Activated naive CD4-positive, alpha-beta T cell treated with anti-CD3 and anti-CD28 coated beads, Interleukin-2, amount 50 U/mL, for 16 hours (primary cell): ENCODE measurements at places on chromosomes 1 and 21.

GRCh38 chr1:3846541-3846940 is 10.5 kb downstream of the CEP104 start:
- DNase-seq = no peak

DNA sequence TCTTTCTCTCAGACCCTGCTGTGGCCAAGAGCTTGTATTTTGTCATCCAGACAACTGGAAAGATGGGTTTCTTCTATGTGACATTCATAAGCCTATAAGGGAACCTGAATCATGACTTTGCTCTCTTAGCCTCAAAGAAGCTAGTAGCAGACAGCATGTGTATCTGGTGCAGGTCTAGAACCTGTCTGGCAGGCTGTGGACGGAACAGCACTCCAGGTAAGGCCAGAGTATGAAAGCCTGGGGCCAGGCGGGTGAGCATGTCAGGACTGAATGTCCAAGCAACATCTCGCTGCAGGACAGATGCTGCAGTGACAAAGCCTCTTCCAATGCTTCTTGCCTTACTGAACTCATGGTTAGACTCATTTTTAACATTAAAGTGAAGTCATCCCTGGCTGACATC is 32.8 kb downstream of the AKNAD1 start:
- DNase-seq = no peak

DNA sequence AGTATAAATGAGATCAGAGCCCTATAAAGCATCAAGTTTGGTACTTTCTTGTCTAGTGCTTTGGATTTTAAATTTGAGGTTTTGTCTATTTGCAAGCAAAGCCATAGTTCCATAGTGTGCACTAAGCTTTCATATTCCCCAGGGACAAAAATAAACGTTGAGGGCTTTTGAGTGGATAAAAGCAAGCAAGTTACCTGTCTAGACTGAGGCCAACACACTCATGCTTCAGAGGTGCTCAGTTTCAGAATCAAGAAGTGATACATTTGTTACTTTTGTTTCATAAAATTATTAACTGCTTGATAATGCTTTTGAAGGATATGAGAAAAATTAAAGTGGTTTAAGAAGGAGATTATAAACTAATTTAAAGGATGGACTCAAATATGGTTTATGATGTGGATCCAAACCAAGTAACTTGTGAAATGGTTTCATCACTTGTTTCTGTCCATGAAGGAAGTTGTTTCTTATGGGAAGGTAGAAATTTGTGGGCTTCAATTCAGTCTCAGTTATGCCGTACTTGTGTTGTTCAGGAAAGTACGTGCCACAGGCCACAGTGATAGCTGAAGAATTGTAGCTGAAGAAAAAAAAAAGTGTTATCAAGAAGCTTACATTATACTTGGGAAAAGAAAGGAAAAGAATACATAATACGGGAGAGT is 71.2 kb downstream of the CHRM3 start:
- DNase-seq = no peak

- DNase-seq = no peak
Measured at GRCh38 chr1:229028987-229029878, 241.7 kb upstream of the RAB4A start.

- no peak for DNase-seq
Measured at GRCh38 chr21:45640001-45640887, 3.3 kb upstream of the PCBP3 start.

DNA sequence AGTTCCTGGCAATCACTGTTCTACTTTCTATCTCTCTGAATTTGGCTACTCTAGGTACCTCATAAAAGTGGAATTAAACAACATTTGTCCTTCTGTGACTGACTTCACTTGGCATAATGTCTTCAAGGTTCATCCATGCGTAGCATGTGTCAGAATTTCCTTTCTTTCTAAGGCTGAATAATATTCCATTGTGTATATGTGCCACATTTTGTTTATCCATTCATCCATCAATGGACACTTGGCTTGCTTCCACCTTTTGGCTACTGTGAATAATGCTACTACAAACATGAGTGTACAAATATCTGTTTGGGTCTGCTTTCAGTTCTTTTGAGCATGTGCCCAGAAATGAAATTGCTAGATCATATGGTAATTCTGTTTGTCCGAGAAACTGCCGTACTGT is 14.7 kb downstream of the CACHD1 start:
- no peak for DNase-seq
